ENCODE measurements at places on chromosomes 6 and 20.

GRCh38 chr6:150336299-150336698 is 32.5 kb upstream of the IYD start:
- DNase-seq: no peak

GRCh38 chr6:85404564-85405174 is 45.2 kb upstream of the NT5E start:
- DNase-seq: no peak

DNA sequence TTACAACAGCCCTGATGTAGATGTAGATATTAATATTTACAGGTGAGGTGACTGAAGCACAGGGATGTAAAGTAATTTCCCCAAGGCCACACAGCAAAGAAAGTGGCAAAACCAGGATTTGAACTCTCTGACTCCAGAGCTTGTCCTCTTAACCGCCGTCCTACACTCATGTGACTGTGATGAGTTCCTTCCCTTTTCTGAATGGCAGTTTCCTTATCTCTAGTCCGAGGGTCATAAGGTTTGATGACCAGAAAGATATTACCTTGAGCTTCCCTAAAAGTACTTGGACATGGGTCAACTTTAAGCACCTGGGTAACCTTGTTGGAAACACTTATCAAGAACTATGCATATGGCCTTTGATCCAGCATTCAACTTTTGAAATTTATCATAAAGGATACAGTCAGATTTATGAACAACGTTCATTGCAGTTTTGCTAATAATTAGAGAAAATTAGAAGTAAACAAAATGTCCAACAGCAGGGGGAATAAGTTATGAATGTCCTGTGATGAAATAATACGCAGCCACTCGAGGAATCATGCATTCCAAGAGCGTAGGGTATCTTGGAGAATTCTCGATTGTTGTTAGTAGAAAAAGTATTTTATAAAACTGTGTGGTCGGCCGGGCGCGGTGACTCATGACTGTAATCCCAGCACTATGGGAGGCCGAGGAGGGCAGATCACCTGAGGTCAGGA is 2.3 kb upstream of the TLDC2 start:
- no peak for DNase-seq

GRCh38 chr6:109770047-109770446 is 79.0 kb downstream of the FIG4 start:
- DNase-seq: no peak

DNA sequence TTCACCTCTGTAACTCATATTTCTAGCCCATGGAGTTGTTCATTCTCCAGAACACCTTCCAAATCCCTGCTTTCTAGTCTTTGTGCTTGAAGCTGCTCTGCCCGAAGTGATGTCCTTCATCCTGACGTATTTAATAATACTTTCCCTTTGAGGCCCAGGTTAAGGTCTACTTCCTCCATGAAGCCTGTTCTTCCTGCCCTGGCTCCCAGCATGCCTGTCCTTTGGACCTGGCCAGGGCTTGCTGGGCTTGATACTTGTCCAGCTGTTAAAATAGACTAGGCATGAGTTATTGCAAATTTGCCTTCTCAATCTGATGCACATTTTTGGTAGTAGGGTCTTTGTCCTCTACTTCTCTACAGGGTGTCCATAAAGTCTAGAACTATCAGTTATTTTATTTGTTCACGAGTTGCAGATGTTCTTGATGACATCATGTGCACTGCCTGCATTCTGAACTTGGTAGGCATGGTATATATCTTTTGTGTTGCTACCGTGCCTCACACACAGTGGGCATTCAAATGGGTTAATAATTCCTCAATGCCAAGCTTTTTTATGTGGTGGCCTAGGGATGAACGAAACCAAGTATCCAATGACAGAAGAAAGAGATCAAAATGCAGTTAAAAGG is 3.1 kb upstream of the MAP7 start:
- no peak for DNase-seq

- no peak for DNase-seq
Observed at GRCh38 chr6:37741757-37742400, 44.2 kb upstream of the MDGA1 start.

GRCh38 chr6:22838345-22838744 is 269.0 kb downstream of the HDGFL1 start:
- DNase-seq: no peak

DNA sequence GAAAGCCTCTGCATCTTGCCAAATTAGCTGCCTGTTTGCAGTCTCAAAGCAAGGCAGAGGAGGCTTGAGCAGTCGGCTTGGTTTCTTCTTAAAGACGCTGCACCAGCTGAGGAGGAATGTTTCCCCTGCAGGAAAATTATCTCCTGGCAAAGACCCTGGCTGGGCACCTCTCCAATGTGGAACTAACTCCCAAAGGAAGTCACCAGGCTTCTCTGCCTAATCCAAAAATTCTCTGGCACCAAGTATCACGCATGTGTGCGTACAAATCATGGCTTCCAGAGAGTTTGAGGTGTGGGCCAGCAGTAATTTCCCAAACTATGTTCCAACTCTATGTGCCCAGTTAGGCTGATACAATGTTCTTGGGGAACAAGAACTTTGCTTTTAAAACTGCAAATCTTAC is 176.2 kb downstream of the KIF16B start:
- no peak for DNase-seq

GRCh38 chr6:111533087-111533784 is 50.2 kb upstream of the REV3L start:
- no peak for DNase-seq

GRCh38 chr6:51684603-51685002 is 402.8 kb downstream of the PKHD1 start:
- no peak for DNase-seq

- DNase-seq: no peak
Observed at GRCh38 chr6:53239526-53239925, 90.9 kb upstream of the GCM1 start.

DNA sequence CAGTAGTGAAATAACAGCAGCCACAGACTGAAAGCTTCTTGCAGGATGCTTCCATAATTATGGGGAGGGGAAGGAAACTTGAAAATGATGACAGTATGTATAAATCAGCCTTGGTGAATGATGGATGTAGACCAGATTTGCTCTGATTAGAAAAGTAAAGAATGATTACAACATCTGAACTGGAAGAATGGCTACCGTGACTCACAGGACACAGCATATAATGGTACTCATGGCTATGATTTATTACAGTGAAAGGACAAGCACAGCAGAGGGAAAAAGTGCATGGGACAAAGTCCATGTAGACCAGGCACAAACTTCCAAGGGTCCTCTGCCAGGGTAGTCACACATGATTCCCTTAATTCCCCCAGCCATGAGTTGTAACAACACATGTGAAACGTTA is 70.7 kb upstream of the POPDC3 start:
- DNase-seq: no peak

DNA sequence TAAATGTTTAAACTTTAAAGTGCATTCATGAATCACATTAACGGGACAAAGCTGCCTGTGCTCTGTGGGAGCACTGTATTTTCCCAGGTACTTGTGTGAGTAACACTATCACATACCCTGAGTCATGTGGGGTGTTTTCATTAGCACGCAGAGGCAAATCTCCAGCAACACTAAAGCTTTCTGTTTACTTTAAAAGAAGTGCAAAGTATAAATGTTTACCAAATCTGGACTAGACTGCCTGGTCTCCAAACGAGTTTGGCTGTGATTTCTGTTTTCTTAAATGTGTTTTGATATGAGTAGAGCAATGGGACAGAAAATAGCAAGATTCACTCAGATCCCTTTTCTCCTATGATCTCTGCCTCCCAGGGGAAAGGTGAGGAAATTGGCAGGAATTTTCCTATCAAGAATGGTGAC is 28.8 kb upstream of the RIPPLY2 start:
- no peak for DNase-seq

GRCh38 chr20:8225658-8226057 is 93.6 kb downstream of the PLCB1 start:
- no peak for DNase-seq

DNA sequence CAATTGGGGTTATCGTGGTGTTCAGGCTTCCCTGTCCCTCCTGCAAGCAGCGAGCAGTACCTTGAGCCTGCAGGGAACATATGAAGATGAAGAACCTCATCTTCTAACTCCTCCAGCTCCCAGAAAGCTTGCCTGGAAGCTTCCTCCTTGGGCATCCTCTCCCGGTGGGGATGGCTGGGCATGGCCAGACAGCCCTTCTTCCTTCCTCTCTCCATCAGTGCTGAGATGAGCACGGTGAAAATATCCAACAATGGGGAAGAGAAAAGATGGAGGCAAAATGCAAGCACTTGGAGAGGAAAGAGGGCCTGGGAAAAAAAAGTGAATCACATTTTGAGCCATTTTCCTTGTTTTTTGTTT is 107.7 kb upstream of the FOXA2 start:
- DNase-seq: no peak

GRCh38 chr6:19067165-19067564 is 680.0 kb downstream of the RNF144B start:
- DNase-seq: no peak

- no peak for DNase-seq
Observed at GRCh38 chr20:12068121-12068520, 150.4 kb downstream of the BTBD3 start.

DNA sequence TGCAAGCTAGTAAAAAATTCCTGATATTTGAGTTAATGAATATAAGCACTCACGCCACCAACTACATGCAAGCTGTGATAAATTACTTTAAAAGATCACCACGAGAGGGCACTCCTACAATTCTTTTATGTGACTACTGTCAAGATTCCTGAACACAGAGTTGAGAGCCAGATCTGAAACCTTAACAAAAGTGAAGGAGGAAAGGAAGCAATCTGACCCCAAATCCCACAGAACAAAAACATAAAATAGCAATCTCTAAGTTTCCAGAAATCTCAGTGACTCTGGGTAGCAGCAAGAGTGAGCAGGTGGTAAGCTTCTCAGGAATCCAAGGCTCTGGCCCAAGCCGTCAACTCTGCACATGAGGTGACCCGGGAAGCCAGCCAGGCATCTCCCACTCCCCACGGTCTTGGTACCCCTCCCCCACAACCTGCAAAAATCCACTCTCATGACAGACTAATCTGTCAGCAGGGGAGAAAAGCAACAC is 55.1 kb downstream of the STAU1 start:
- peak; percentile 25 for DNase-seq

DNA sequence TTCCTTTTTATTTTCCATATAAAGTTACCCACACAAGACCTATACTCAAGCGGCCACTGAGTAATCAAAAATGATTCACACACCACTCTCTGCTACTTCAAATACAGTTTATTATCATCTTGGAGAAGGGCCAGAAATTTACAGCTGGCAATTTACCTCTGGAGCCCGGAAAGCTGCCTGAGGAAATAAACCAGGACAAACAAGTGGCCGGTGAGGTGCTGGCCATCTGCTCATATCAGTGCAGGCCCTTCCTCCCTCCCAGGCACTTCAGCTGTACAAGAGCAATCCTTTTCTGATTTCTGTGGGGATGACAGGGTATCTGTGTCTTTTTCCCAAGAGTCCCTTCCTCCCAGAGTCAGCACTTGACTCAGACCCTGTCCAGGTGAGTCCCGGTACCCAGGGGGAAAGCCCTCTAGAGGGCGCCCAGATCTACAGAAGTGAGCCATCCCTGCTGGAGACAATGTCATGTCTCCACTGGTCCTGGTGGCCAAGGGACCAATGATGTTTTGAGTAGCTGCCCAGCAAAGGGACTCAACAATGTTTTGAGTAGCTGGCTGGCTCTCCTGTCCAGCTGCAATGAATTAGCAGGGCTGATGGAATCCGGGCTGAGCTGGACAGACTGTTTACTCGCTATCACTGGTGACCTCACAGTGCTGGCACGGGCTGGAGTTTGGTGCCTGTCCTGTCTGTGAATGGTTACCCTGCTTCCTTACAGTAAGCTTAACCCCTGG is 23.6 kb downstream of the LRP11 start:
- DNase-seq: no peak

- no peak for DNase-seq
Observed at GRCh38 chr20:45857882-45858216, 435 bp downstream of the ZSWIM3 start.

DNA sequence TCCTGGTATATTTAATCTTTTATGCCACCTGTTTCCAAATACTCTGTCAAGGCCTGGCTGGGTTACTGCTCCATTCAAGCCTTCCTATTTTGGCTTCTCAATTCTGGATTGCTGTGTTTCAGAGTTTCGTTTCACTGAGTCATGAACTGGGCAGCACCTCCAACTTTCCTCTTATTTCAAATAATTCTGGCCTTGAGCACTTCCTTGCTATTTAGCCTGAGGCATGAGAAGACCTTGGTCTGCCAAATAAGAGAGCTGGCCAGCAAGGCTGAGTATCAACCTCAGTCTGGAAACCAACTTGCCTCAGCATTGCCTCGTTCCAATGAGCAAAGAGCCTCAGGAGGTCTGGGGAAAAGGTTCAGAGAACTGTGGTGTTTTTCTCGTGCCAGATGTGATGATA is 66.6 kb downstream of the TNFAIP3 start:
- DNase-seq: no peak

DNA sequence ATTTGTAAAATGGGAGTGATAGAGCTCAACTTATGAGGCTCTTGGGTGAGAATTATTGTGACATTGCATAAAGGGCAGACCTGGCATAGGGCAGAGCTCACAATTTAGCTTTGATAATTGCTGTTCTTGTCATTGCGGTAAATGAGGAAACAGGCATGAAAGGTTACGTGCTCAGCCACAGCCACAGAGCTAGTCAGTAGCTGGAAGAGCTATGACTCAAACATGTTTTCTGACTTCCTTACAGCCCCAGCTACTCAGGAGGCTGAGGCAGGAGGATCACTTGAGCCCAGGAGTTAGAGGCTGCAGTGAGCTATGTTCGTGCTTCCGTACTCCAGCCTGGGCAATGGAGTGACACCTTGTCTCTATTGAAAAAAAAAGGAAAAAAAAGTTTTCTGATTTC is 3.5 kb upstream of the GHRH start:
- DNase-seq: no peak

DNA sequence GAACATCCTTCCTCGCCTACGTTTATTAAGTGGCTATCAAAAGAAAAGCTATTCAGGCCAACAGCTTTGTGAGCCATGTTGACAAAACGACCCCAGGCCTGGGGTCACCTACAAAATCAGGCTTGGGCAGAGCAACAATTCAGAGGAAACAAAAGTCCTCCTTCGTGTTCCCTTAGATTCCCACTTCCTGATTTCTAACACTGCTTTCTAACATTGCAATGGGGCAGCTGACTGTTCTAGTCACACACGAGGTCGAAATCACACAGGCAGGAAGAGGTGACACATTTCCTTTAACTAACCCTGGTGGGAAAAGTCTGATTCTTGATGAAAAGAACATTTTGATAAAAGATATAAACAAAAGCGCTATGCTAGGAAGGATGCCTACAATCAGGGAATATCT is 31.9 kb downstream of the WDR27 start:
- DNase-seq: no peak

GRCh38 chr6:21811484-21811883 is 217.9 kb downstream of the SOX4 start:
- DNase-seq: no peak

GRCh38 chr20:19181552-19181951 is 30.9 kb upstream of the SLC24A3 start:
- no peak for DNase-seq

DNA sequence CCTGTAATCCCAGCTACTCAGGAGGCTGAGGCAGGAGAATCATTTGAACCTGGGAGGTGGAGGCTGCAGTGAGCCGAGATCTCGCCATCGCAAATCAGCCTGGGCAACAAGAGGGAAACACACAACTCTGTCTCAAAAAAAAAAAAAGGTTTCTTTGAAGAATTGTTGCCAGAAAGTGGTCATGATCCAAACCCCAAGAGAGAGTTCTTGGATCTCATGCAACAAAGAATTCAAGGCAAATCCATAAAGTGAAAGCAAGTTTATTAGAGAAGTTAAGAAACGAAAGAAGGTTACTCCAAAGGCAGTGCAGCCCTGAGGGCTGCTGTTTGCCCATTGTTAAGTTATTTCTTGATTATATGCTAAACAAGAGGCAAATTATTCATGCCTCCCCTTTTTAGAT is 14.5 kb upstream of the KIFC1 start:
- DNase-seq: no peak
